ENCODE measurements at places on chromosomes 3 and 15.

DNA sequence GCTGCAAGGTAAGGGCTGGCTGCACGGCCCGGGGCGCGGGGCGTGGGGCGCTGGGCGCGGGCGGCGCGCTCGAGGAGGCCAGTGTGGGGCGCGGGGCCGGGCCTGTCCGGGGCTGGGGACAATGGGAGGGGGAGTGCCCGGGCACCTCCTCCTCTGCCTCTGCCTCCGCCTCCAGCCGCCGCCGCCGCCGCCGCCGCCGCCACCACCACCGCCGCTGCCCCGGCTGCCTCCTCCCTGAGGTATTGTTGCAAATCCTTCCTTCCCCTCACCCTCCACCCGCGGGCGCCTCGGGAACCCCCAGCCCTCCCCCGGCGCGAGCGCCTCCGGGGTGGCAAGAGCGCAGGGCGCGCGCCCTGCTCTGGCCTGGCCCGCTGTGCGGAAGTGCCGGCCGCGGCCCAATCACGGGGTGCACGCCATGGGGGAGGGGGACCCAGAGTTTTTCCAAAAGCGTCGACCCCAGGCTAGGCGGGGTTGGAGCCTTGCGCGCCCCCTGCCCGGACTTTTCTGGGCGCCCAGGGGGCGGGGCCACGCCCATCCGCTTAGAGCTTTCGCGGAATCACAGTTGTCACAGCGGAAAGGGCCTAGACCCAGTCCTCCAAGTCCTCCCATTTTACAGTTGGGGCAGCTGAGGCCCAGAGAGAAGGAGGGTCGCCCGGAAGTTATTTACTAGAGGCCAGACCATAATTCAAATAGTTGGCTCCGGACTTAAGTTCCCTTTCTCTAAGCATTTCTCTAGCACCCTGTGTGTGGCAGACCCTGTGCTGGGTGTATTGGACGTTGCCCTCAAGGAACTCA is at the start of gene LPP:
TSS of gene LPP (plus strand) at position 144 of the 795 bp plus-strand sequence. CDS start 251,964 bp downstream, outside the sequence.
- DNase-seq, result peak; percentile 88

- DNase-seq, result no peak
These were observed 558 bp upstream of the NCEH1 start for GRCh38 chr3:172711454-172711795.

GRCh38 chr3:8296461-8296860 is 205.2 kb upstream of the LMCD1 start:
- DNase-seq, result no peak

DNA sequence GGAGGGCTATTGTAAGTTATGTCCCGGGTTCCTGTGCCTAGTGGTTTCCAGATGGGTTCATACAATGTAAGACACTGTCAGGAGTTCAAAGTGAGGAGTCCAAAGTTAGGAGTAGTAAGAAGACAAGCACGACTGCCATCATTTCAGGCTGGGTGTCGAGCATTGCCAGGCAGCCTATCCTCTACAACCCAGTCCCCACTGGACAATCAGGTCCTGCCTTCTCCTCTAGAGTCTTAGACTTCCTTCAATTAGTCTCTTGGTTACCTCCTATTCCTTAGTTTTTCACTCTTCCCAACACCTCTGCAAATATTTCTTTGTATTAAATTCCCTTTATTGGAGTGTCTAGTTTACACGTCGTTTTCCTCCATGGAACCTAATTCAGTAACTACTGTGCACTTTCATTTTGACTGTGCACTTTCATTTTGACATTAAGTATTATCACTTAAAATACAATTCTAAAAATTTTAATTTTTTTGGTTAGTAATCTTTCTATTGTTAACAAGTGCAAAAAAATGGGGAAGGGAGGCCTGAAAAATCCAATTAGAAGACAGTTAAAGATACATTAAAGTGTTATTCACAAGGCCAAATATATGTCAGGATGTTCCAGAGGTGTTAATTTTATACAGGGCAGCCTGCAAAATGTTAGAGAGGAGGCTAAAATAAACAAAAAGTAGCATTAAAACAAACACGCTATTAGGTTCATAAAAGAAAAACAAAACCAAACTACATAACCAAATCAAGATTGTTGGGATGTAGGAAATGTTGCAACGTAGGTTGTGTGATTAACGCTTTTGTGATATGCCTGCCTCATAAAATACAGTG is 155.3 kb downstream of the TBL1XR1 start:
- DNase-seq, result no peak

GRCh38 chr3:116034794-116035193 is 410.5 kb downstream of the LSAMP start:
- DNase-seq, result no peak

All from foreskin fibroblast (primary cell).